ENCODE measurements at places on chromosomes 4 and X.

DNA sequence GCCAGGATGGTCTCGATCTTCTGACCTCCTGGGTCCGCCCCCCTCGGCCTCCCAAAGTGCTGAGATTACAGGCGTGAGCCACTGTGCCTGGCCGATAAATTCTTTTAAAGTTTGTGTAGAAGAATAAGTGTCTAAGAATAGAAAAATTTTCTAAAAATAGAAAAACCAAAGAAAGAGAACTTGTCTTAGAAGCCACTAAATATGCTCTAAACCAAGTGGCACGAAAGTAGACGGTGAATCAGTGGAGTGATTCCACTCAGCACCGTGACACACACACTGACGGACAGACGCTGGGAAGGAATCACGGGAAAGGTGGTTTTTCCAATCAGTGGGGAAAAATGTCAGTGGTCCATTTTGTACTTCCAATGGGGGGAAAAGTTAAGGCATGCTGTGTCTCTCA, 72.7 kb upstream of the PSAPL1 start:
- no peak for DNase-seq

DNA sequence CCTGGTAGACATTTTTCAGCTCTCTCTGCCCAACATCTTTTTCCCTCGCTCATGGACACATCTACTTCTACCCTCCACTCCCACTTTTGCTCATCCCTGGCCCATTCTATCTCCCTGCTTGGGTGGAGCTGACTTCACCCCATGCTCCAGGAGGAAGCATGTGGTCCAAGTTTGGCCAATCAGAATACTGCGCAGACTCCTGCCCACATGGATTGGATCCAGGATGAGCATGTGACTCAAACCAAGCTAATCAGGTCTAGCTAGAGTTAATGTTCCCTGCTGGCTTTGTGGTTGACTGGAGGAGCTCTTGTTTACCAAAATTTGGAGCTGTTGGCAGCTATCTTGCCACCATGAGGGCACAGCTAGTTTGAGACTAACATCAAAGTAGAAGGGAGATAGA, 22.7 kb downstream of the SMIM20 start:
- DNase-seq = no peak

- DNase-seq = no peak
Observed at GRCh38 chrX:57422289-57422688, 135.8 kb downstream of the FAAH2 start.

DNA sequence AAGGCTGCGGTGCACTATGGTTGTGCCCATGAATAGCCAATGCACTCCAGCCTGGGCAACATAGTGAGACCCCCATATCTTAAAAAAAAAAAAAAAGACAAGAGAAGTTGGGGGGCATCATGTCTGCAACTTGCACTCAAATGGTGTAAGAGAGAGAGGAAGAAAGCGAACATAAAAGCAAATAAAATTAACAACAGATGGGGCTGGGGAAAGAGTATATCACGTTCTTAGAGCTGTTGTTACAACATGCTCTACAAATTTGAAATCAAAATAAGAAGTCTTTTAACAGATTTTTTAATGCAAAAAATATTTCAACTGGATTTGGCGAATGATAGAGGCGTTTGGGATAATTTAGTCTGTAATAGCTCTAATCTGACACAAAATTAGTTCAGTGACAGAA, 144.9 kb downstream of the FNIP2 start:
- no peak for DNase-seq

DNA sequence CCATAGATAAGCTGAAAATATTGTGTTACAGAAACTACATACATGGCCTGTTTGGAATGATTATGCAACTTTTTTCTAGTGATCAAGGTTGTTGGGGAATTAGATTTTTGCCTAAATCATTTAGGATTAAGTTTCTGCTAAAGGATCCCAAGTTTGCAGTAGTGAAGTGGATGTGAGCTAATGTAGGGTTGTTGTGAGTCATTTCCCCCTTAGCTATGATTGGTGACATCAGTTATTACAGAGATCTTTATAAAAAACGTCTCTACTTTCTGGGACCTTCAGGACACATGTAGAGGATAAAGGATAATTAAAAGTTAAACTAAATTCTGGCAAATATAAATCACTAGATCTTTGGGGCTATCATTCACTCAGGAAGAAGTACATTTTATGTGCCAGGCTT, 133.3 kb downstream of the GATB start:
- DNase-seq = no peak

DNA sequence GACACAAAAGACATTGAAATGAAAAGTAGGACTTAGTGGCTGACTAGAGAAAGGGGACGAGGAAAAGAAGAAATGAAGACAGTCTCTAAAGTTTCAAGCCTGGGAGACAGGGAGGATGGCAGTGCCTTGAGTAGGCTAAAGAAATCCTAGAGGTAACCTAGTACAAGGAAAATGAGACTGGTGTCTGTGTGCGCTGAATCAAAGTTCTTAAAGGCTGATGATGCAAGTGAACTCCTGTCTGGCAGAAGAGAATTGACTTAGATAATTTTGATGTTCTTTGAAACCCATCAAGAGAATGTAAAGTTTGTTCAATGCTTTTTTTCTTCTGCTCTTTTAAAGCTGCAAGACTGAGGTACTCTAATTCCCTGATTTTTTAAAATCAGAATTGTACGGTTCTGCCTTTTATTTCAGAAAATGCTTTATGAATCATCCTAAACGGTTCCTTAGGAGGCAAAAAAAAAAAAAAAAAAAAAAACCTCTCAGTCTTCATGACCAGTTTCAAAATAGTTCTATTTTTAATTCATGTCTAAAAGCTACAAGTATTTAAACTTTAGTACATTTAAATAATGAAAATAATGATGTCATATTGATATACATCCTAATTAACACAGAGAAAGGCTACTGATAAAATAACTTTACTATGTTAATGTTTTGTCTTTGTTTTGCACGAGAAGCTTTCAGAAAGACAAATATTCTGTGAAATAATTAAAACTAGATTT, 189.8 kb downstream of the PPP3CA start:
- DNase-seq = no peak

GRCh38 chr4:63049278-63049677, 1360.0 kb downstream of the TECRL start:
- DNase-seq = no peak

DNA sequence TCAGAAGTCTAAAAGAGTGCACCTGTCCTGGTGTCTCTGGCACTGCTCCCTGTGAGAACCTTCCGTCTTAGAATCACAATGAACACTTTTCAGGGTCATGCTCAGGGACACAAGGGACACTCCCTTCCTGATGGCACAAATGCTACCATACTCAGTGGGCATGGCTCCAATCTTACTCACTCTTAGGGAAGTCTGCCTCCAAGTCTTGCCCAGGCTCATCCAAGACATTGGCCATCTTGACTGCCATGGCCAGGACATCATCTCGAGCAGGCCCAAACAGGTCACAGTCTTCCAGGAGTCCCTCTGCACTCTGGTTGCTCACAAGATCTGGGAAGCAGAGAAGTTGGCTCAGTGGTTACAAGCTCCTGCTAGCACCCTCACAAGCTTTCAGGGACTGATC, 8.8 kb downstream of the ZMYM3 start:
- DNase-seq = no peak
